Stimulated activated CD4-positive, alpha-beta T cell treated with anti-CD3 and anti-CD28 coated beads, TNF-alpha, amount 100 ng/mL, for 1 hour (primary cell): ENCODE measurements at places on chromosomes 4 and X.

GRCh38 chr4:74628852-74629620, 165.3 kb downstream of the BTC start:
- DNase-seq = no peak

DNA sequence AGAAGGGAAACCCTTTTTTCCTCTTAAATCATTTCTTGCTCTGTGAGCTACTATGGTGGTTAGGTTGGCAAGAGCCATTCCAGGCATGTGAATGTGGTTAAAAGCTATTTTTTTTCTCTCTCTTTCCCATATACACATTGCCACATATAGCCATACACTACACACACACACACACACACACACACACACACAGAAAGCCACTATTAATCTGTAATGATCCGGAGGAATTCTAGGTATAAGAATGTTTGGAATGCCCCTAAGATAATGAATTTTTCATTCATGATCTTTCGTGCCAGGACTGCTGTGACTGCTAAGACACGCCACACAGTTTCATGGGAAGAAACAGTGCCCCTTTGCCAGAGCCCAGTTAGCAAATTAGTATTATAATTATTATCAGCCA, 21.8 kb upstream of the TLL1 start:
- no peak for DNase-seq

- no peak for DNase-seq
Measured at GRCh38 chrX:134886002-134886596, 104.7 kb upstream of the SMIM10 start.

DNA sequence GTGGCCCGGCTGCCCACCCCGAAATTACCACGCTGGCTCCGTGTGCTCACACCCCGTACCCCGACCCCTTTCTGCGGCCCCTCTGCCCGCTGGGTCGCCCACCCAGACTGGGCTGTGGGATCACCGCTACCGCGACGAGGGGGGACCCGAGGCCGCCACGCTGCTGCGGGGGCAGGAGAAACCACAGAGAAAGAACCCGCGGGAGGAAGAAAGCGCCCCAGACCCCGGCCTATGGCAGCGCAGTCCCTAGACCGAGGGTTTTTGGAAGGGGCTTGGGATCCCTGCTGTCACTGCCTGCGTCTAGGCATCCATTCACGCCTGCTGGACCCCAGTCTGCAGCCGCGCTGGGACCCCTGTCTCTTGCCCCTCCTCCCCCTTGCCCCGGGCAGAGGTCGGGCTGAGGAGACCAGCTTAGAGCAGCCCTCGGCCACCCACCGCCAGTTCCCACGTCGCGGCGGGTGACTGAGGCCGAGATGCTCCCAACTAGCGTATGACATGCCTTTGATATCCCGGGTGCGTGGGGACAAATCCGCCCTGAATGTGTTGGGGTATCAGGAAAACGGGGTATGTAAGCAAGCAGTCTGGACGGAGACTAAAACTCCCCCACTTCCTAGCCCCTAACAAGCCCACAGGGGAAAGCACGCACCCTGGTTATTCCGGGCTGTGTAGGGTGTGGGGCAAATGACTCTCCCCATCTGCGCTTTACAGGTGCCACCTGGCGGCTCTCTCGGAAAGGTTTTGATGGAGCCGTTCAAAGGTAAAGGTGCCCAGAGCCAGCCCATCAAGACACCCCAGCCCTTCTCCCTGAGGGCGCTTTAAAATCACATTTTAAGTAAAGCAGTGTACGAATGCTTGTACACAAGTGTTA, 862 bp upstream of the INPP4B start:
- peak; percentile 53 for DNase-seq

- DNase-seq = no peak
Measured at GRCh38 chrX:39167791-39168190, 366.5 kb downstream of the MID1IP1 start.

GRCh38 chr4:135267148-135267865, 1065.7 kb upstream of the PABPC4L start:
- DNase-seq = no peak

- no peak for DNase-seq
Measured at GRCh38 chr4:45453258-45453853, 670.5 kb downstream of the GABRG1 start.

GRCh38 chr4:38360201-38360600, 303.8 kb upstream of the KLF3 start:
- DNase-seq = no peak

DNA sequence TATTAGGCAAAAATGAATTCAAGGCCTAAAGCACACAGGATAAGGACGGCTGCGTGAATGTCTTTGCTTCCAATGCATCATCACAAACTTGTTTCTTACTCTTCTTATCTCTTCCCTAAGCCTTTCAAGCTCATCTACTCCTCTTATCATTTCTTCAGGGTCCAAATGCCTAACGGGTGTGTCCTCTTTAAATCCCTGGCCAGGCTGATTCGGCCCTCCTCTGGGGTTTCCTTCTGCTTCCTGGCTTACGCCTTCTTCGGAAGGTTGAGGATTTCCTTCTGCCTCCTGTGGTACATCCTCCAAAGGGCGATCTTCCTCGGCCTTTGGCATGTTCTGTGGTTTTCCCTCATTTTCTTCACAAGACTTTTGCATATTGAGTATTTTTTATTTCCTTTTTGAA, 1.3 kb downstream of the TCEAL8 start:
- no peak for DNase-seq
